ENCODE measurements at places on chromosomes 7 and 10.
A peak's percentile ranks its signal among the peaks of the same experiment; 100 is the strongest.

GRCh38 chr10:126016156-126016805 is 119.9 kb downstream of the FANK1 start:
- DNase-seq, result no peak

- DNase-seq, result no peak
These were observed 167.0 kb upstream of the CDK1 start for GRCh38 chr10:60611291-60611747.

- no peak for DNase-seq
These were observed 21.7 kb upstream of the PRSS58 start for GRCh38 chr7:142279601-142280000.

DNA sequence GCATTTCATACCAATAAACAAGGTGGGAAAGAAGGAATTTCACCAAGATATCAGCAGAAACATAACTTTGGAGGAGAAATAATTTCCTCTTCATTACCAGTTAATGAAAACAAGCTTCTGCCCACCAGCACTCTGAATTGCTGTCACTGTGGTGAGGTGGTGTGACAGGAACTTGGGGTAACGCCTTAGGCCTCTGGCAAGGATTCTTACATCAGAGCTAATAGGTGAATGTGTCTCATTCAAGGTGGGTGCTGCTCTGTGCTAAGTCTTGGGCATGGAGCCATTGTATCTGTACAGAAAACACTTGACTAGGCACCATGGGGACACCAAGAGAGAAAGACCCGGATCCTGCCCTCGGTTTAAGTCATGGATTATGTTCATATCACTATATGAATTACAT is 8.3 kb upstream of the LOXL4 start:
- DNase-seq, result no peak

DNA sequence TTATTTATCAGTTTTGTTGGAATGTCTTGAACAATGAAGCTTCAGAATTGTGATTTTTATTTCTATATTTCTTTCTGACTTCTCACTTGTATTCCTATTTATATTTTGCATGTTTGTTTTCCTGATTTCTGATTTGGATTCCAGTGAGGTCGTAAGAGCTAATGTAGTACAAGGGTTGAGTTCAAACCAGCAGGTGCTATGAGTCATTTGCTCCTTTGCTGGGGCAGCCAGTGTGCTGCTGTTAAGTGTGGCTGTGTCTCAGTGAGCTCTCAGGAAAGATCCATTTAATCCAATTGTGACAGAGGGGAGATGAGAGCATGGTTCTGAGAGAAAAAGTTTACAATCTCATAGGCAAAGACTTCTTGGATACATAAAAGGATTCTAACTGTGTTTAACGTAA is 48.6 kb downstream of the MCU start:
- no peak for DNase-seq

- no peak for DNase-seq
These were observed 21.8 kb upstream of the MYL7 start for GRCh38 chr7:44162785-44163395.

GRCh38 chr10:30816159-30816819 is 186.7 kb upstream of the LYZL2 start:
- no peak for DNase-seq

DNA sequence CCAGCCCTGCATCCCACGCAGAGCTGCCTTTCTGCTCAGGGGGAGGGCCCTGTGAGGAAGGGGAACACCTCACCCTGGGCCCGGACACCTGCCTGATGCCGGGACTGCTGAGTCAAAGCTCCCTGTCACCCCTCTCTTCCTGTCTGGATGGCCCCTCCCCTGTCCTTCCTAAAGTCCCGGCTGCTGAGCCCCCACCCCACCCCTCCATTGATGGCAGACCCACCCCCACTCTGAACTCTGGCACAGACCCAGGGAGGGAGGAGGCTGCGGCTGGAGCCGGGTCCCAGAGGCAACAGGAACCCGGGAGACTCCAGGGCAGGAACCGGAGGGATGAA is 78.7 kb downstream of the ELFN1 start:
- no peak for DNase-seq

GRCh38 chr7:14252458-14252857 is 263.0 kb upstream of the ETV1 start:
- DNase-seq, result no peak

DNA sequence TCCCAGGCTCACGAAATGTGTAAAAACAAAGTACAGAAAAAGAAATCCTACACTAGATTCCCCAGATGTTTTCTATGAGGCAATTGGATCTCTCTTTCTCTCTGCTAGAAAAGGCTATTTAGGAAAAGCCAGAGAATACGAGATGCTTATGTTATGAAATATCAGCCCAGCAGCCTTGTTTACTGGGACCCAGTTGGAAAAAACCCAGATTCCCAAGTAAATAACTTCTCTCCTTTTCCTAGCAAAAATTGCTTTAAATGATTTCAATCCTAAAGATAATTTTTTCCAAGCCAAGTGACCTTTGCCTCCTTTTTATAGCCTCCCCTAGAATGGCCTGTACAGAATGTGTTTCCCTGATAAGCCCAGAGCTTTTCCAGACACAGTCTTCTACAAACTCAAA is 199.3 kb downstream of the PLXNA4 start:
- DNase-seq, result no peak

DNA sequence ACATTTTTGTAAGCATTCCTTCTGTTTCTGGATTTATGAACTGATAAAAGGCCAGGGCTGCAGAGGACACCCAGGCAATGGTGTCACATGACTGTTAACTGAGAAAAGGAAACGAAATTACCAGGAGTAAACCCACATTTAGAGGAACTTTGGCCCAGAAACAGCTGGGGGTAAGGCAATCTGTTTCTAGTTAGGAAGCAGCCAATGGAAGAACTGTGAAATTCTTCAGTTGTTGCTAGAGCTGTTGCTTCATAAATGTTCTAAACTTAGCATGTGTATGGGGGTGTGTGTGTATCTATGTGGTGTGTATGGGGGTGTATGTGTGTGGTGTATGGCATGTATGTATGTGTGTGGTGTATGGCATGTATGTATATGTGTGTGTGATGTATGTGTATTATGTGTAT is 11.8 kb upstream of the PDCD4 start:
- no peak for DNase-seq

- no peak for DNase-seq
These were observed 169.9 kb downstream of the PIP4K2A start for GRCh38 chr10:22544325-22545068.

GRCh38 chr10:91887272-91888076 is 21.8 kb downstream of the FGFBP3 start:
- no peak for DNase-seq

- no peak for DNase-seq
These were observed 7.7 kb upstream of the MINDY3 start for GRCh38 chr10:15868006-15868405.

DNA sequence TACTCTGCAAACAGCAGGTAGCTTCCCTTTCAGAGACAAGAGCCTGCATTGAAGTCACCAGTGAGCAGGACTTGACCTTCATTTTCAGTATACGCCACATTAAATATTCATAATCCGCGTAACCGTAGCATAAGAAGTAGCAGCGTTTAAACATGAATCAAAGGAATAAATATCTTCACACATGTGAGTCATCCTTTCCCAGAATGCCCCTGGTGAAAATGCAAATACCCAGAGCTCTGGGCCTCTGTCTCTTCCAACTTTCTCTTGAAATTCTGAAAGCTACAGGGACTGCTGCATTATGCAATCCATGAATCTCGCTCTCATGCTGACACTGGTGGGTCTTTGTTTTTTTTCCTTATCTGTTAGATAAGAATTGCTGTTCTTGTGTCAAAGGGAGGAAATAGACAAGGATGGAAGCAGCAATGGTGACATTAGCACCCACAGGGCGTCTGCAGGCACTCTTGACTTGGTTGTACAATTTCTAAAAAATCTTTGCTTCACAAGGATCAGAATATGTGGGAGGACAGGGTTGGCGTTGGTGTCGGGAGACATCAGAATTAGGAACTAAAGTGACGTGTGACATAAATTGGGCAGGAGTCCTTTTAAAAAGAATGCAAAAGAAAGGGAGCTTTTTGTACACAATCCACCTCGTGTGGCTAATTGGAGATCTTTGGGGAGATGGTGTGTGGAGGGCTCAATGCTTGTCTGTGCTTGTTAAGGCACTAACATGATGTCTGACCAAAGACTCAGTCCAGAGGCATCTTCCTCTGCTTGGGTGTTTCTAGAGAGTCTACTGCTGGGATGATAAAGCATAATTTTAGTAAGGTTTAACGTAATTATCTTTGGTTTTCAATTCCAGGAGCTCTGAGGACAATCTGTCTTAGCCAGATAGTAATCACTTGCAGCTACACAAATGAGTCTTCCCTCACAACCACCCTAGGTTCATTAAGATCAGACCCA is 390.3 kb downstream of the KCNMA1 start:
- DNase-seq, result no peak

DNA sequence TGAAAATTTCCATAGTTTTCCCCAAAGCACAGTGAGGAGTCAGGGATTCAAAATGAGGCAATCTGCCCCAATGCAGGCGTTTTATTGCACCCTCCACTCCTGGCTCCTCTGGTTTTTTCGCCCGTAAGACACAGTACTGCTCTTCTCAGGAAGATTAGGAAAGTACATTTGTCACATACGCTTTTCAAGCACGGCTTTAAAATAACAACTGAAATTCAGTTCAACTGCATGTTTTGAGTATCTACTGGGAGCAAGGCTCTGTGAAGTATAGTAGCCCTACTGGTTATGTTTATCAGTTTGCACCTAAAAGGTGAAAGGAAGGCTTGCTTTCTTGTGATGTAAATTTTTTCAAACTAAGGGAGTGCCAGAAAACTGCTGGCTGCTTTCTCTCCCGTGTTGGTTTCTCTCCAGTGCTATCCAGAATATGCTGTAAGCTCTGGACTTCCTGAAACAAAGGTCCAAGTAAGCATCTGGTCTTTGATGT is 1.9 kb upstream of the SGMS1 start:
- no peak for DNase-seq

DNA sequence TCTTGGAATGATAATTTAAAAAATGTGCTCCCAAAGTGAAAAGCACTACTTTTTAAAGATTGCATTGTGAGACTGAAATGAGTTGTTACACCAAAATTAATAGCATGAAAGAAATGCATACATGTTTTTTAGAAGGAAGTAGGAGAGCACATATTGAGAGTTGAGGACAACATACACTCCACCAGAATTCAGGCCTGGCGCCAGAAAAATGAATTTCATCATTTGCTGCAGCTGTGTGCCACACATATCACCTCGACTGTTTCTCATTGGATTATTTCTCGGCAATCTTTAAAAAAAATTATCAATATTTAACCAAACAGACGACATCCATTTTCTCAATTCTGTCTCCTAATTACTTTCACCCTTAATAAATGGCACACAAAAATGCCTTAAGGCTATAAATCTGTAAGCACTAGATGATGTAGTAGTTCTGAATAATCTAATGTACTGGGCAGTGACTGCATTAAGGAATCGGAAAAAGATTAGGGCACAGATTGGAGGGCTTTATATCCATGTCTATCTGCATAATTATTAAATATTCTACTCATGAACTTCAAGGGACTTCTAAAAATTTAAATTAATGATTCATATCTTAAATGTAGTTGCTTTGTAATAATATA is 590.4 kb downstream of the NXPH1 start:
- no peak for DNase-seq

DNA sequence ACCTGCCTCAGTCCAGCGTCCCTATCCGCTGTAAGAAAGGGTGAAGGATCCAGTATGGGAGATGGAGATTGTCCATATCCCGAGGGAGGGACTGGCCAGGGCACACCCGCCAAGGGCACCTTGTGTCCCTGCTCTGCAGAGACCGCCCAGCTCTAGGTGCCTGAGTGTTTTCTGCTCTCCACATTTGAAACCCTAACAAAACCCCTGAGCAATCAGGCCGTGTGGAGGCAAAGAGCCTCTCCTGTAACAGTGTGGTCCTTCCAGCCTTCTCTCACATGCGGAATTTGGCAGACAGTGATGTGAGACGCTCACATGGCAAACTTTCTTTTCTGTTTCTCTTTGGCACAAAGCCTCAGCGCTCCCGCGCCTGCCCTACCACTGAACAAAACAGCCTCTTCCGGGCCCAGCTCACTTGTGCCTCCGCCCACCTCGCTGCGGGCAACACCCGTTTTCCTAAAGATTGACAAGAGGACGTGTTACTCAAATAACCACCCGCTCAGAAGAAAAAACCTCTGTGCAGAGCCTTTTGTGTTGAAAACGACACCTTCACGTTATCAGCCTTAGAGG is 514.8 kb downstream of the DNAJB6 start:
- peak; percentile 69 for DNase-seq

DNA sequence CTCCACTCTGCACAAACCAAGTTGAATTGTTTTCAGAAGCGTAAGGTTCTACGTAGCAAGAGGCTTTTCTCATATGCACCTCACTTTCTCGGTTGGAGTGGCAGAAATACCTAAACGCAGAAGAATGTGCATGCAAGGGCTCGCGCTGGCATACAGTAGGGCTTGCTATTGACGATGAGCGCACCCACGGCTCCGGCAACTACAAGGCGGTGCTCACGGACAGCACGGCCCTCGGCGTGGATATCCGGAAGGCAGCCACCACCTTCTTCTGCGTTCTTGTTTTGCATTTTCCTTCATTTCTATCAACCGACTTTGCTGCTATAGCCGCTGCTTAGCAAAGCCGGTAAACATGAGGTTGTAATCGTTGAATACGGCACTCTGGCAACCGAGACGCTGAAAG is 51.1 kb upstream of the UBE3C start:
- no peak for DNase-seq

GRCh38 chr10:98168147-98168546 is 33.7 kb downstream of the R3HCC1L start:
- no peak for DNase-seq

- no peak for DNase-seq
These were observed 56.3 kb upstream of the CAMK2B start for GRCh38 chr7:44381494-44382220.

GRCh38 chr10:123287594-123288247 is 133.5 kb downstream of the BUB3 start:
- DNase-seq, result no peak

DNA sequence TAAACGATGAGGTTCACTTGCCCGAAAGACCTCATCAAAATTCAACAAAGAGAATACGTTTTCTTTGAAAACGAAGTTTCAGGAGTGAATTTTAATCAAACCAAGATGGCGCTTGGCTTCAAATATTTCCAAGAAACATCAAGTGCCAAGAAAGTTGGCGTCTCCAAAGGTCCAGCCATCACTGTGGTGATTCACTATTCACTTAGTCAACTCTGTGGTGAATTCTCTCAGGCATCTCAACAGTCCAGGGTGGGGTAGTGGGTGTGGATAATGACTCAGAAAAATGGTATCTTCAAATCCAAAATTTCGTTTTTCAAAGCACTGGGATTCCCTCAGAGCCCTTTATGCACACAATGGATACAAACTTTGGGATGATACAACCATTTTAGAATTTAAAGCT is 133.1 kb downstream of the SVIL start:
- no peak for DNase-seq

DNA sequence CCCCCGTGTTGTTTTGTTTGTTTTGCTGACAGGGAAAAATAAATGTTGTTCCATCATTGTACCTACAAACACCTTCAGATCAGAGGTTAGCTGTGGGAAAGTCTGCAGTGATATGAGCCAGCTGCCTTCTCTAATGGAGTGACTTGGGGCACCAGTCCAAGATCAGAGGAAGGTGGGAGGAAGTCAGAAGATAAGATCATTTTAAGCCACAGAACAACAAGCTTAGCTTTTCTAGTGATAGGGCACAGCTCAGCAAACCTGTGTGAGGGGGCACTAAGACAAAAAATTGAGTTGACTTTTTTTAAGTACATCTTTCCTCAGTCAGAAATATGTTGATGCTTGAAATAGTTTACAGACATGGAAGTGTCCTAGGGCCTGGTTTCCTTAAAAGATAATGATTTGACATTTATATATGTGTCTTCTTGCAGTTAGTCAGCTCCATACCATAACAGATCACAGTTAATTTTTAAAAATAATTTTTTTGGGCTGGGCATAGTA is 240.3 kb upstream of the KAT6B start:
- DNase-seq, result no peak

- no peak for DNase-seq
These were observed 101.0 kb upstream of the STEAP1B start for GRCh38 chr7:22601003-22601402.
